Mononuclear cell (primary cell): ENCODE measurements at places on chromosomes 2 and 18. TPM values are rescaled to one million over a fixed set of nuclear protein-coding genes. Genes with fewer than 3 reads are reported as not detected.

The DSG2 gene
- total RNA-seq = 0.21 TPM

The SCYGR4 gene
- not detected for total RNA-seq

The RND3 gene
- total RNA-seq = 0.42 TPM

The POTEI gene
- total RNA-seq = under 0.01 TPM

The UGT1A3 gene
- not detected for total RNA-seq

The DUSP2 gene
- total RNA-seq = 891 TPM

The NOSTRIN gene
- 2.0 TPM for total RNA-seq

The HOXD10 gene
- not detected for total RNA-seq

The TMEM178A gene
- not detected for total RNA-seq

The APOB gene
- not detected for total RNA-seq

The NT5C1B gene
- not detected for total RNA-seq

The ARPC2 gene
- 551 TPM for total RNA-seq

The TDRD15 gene
- 0.10 TPM for total RNA-seq

The VIT gene
- not detected for total RNA-seq

The SERPINB11 gene
- total RNA-seq = not detected

The TGFA gene
- 0.63 TPM for total RNA-seq

The C2orf78 gene
- not detected for total RNA-seq

The EPAS1 gene
- total RNA-seq = 5.2 TPM

The GBX2 gene
- not detected for total RNA-seq

The PNPT1 gene
- 10.8 TPM for total RNA-seq

The NYAP2 gene
- 0.10 TPM for total RNA-seq

The SAP130 gene
- total RNA-seq = 9.0 TPM

The CRYGD gene
- not detected for total RNA-seq

The PKDCC gene
- not detected for total RNA-seq
